Activated naive CD4-positive, alpha-beta T cell treated with anti-CD3 and anti-CD28 coated beads for 36 hours (primary cell): ENCODE measurements at places on chromosomes 11 and 22. TPM values are rescaled to one million over a fixed set of nuclear protein-coding genes. Genes with fewer than 3 reads are reported as not detected.

GRCh38 chr11:116109228-116109627, 605.0 kb upstream of the CADM1 start:
- no peak for DNase-seq

GRCh38 chr11:92295175-92296137, 70.8 kb downstream of the FAT3 start:
- DNase-seq, result no peak

VPS11 gene
- total RNA-seq, result 16.9 TPM

DNA sequence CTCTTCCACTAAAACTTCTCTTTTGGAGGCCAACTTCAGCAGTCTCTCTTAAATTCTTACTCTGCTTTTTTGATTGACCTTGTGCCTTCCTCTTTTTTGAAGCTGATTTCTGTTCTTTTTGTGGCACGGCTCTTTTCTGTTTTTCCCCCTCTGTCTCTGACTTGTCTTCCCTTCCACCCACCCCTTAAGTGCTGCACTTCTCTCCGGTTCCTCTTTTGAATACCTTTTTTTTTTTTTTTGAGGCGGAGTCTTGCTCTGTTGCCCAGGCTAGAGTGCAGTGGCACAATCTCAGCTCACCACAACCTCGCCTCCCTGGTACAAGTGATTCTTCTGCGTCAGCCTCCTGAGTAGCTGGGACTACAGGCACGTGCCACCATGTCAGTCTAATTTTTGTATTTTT, 211.9 kb downstream of the BLID start:
- DNase-seq, result no peak
